NCI-H2081 (cell line): ENCODE measurements at places on chromosomes 4 and X.

DNA sequence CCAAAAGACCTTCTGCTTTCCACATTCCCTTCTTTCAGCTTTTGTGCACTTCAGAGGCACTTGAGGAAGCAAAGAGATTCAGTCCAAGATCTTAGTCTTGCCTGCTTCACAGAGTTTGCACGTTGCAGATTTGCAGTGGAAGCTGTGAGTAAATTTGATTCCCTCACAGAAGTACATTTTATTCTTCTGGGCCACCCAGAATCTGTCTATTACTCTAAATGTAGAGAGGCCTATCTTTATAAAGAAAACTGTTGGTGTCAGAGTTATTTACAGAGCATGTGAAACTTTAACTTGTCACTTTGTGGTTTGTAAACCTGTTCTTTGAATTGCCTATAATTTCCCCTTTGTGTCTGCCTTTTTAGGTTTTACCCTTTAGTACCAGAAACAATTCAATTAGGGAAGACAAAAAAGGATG lies 15.5 kb downstream of the SPRY1 start:
- no peak for DNase-seq

DNA sequence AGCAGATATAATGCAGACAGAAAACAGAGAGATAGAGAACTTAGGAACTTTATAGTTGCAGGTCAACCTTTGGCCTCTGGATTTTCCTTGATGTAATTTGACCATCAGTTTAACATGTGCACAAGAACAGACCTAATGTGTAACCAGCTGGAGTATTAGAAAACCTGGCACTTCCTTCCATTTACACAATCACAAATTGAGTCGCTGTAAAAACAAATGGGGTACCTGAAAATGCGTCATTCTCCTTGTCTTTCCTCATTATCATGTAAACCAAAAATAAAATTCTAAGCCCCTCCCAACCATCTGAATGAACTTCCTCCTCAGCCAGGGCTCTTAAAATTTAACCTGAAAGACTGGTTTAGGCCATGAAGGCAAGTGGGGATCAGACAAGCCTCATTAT lies 358.4 kb upstream of the MAGEB16 start:
- no peak for DNase-seq

- DNase-seq: no peak
Observed at GRCh38 chr4:103032574-103032973, 13.1 kb upstream of the SLC9B1 start.

DNA sequence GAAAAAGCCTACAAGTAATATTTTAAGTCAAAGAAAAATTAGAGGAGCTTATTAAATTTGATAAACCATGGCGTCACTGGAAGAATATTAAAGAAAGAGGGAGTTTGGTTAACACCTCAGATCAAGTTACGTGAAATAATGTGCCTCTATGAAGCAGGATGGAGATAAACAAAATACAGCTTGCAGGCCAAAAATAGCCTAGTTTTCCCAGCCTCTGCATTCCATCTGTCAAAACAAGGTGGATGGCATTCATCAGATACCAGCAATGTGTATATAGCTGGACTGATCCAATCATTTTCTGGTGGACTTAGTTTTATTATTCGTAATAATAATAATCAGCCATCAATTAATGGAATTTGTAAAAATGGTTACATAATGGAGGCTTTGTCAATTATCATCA lies 230.7 kb downstream of the NR3C2 start:
- no peak for DNase-seq

- no peak for DNase-seq
Observed at GRCh38 chr4:138789796-138790195, 225.8 kb upstream of the NOCT start.

GRCh38 chrX:136165406-136165805 lies 18.1 kb downstream of the FHL1 start:
- DNase-seq: no peak

DNA sequence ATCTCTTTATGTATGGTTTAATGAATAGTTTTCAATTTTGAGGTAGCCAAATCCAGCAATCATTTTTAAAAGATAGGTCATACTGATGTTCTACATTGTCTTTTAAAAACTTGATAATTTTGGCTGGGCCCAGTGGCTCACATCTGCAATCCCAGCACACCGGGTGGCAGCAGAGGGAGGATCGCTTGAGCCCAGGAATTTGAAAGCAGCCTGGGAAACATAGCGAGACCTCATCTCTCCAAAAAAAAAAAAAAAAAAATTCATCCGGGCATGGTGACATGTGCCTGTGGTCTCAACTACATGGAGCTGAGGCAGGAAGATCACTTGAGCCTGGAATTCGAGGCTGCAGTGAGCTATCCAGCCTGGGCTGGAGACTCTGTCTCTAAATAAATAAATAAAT lies 419.8 kb downstream of the GALNTL6 start:
- DNase-seq: peak; percentile 2

GRCh38 chr4:175646802-175647201 lies 165.3 kb downstream of the GPM6A start:
- no peak for DNase-seq

- DNase-seq: no peak
Observed at GRCh38 chr4:101086801-101087586, 260.3 kb downstream of the PPP3CA start.

GRCh38 chr4:37908488-37909331 lies 17.8 kb downstream of the TBC1D1 start:
- no peak for DNase-seq

DNA sequence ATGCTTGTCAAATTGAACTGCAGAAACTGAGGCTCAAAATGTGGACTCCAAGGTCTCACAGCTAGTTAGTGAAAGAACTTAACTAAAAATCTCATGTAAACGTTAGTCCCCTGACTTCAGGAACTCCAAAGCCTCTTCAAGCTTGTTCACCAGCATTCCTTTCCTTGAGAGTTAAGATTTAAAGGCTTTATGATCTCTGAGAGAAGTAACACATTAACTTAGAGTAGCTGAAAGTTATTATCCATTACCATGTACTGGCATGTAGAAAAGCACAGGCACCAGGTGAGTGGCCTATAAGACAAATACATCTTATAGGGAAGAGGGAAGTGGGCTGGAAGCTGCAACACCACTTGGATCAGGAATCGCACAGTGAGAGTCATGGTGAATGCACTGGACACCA lies 15.3 kb downstream of the PARM1 start:
- DNase-seq: no peak

- no peak for DNase-seq
Observed at GRCh38 chr4:180380733-180381132, 1862.5 kb upstream of the TENM3 start.

DNA sequence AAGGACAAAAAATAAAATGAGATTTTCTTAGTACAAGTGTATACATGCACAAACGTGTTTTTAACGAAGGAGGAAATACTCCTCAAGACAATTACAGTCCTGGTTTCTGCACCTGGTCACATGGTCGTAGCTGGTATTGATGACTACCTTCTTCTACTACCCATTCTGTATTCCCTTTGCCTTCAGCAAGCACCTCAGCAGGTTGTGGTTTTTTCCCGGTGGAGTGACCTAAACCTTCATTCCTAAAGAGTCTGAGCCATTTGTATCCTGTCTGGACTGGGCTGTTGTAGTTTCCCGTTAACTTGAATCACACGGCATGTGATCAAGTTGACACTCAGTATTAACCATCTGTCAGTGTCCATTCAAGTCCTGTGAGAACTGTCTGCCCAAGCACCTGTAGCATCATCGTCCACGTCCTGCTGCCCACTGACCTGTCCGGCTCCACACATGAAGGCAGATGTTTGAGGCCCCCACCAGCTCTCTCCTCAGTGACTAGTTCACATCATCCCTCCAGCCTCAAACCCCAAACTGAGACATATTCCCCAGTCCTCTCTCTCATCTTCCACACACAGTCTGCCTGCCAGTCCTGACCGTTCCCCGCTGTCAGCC lies 31.1 kb upstream of the TBC1D14 start:
- DNase-seq: no peak

DNA sequence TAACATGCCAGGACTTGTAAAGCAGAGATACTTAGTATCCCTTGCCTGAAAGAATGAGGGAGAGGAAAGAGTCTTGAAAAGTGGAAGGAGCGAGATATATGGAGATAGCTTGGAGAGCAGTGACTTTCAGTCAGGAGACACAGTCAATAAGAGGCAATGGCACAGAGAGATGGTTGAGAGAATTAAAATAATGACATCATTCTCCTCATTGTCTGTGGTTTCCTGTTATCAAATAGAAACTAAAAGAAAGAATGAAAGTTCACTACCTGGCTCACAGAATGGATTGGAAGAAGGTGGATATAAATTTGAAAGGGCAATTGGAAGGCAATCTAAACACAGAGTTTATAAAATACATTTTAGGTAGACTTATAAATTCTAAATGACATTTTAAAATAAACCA lies 760.2 kb upstream of the AADAT start:
- DNase-seq: no peak

DNA sequence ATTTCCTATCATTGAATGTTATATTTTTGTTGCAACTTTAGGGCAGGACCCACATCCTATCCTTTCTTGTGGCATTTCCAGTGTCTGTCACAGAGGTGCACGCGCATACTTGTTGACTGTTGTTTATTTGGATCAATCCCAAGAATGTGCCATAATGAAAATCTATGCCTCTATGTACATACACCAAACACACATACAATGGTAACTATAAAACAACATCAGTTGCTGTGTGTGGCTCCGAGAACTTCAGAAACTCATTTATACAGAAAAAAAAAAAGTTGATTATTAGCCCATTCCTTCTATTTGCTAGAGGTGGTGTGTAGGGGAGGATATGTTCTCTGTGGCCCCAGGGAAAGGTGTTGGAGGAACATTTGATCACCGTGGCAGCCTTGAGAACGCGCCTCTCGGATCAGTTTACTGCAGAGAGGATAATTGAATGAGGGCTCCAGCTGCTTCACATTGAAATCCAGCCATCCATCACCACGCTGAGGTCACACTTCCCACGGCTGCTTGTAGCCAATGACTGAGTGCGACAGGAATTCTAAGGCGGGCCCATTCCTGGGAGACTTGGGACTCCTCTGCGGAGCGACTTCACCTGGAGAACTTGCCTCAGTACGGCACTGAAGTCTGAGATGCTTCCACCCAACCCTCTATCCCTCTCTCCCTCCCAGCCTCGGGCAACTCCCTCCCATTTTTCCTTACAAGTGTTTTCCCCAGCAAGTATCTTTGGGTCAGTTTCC lies 19.5 kb downstream of the SMPX start:
- peak; percentile 65 for DNase-seq

DNA sequence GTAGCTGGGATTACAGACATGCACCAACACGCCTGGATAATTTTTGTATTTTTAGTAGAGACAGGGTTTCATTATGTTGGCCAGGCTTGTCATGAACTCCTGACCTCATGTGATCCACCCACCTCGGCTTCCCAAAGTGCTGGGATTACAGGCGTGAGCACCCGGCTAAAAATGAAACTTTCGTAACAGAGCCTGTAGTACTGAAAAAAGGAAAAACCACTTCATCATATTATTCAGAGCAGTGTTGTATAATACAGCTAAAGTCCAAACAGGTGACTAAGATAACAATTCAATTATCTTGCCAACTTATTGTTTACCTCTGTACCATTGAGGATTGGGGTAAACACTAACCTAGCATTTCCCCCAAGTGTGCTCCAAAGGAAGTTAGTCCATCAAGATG lies 43.9 kb upstream of the HPRT1 start:
- no peak for DNase-seq

DNA sequence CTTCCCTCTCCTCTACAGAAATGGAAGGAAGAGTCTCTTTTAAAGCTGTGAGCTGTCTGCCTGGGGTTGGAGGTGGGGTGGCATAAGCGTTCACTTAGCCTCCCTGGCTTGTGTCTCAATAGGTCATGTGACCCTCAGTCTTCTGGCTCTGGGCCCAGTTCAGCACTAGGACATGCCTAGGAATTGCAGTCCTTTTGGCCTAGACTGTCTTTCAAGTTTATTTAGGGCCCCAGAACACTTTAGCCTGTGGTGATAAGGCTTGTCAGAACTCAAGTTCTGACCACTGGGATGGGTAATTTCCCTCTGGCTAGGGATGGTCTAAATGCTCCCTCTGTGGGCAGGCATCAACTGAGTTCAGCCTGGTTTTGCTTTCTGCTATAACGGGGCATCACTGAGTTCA lies 34.3 kb upstream of the ARMCX4 start:
- no peak for DNase-seq

DNA sequence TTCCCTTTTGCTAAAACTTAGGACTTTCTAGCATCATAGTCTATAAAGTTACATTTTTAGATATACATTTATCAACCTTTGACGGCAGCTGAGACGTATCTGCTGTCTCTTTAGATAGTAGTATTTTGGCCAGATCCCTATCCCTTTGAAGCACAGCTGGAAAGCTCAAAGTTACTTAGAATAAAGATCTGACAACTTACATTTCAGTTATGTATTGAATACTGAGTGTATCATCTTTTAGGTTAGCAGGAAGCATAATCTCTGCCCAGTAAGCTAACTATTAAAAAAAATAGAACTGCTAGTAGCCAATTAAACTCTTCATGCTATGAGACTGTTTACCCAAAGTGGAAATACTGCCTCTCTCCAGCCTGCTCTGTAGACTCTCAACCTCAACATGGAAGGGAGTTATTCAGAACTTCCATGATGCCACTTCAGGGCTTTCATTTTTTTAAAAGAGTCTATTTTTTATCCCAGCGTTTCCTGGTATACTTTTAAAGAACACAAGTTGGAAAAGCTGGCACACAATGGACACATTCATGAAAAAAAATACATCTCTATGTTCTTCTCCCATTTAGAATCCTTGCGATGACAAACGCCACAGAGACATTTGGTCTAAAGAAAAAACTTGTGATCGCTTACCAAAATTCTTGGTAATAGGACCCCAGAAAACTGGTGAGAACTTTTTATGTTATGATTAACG lies 126.3 kb downstream of the PRSS12 start:
- no peak for DNase-seq

DNA sequence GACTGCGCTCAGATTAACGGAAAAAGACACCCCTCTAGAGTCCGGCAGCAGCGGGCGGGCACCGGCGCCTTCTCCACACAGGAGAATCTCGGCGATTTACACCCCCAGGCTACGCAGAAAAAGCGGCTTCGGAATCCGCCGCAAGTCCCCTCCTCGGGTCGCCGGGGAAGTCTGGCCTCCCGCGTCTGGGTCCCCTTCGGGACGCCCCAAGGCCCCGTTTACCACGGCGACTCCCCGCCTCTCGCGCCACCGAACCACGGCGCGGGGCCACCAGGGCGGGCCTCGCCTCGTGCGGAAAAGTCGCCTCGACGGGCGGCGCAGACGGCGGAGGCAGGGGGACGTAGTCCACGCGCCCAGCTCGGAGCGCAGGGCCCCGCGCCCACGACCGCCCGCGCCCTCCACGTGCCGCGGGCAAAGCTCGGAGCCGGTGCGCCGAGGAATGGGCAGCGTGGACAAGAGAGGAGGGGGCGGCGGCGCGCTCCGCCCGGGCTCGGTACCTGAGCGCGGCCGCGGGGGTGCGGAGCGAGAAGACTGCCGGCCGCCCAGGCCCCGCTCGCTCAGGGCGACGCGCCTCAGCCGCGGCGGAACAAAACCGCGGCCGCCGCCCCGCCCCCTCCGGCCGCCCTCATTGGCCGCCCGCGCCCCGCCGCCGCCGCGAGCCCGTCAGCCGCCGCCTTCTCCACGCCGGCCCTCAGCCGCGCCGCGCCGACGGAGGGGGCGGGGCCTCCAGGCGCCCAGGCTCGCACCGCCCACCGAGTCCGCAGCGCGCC lies at the start of gene FAM53A:
Gene FAM53A, minus strand, starts transcription at position 578 of the 770 bp plus-strand sequence. CDS start 15,572 bp downstream, outside the sequence.
- DNase-seq: peak; percentile 85

GRCh38 chr4:107800706-107801105 lies 24.0 kb upstream of the SGMS2 start:
- DNase-seq: no peak
